A673 (cell line): ENCODE measurements at places on chromosomes 16 and 17. TPM values are rescaled to one million over a fixed set of nuclear protein-coding genes. Genes with fewer than 3 reads are reported as not detected.

The DHRS7B gene
- 19.0 and 23.4 TPM in 2 replicates for total RNA-seq

The OTOP3 gene
- total RNA-seq, result not detected in 2 replicates

The ABCA6 gene
- total RNA-seq, result 2.1 and 3.5 TPM in 2 replicates

The FAM20A gene
- not detected in 2 replicates for total RNA-seq

GRCh38 chr17:61325382-61326073, 74.1 kb upstream of the TBX2 start:
- DNase-seq, result peak; percentile 67

GRCh38 chr17:9645851-9646545, 681 bp downstream of the USP43 start:
- DNase-seq, result no peak

DNA sequence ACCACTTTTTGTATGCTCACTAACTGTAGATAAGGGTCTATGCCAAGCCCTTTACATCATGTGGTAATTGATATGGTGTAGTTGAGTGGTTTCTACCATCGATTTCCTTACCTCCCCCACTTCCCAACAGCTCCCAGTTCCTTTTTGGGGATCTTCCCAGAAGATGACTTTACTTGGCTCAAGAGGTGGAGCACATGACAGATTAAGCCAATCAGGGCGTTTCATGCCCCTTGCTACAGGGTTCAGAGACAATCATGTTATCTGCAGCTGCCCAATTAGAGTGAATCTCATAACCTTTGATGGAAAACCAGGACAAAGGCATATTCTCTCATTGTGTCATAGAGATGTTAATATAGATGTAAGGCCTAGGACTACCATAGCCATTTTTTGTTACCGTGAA, 16.2 kb upstream of the BMERB1 start:
- DNase-seq, result no peak

DNA sequence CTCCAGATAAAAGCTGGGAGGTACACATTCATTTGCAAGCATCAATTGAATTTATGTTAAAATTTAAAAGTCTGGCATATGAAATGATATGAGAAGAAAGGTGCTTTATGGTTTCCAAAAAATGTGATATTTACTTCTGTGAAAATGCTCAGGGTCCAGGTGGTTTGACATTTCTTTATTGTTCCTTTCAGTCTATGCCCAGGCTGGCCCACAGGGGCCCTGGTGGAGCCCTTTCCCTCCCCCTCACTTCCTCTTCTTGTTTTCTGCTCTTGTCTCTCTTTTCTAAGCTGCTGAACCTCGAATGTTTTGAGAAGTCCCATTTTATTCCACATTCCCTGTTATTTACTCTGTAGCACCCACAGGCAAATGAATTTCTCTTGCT, 127.8 kb downstream of the HS3ST3B1 start:
- DNase-seq, result no peak

GRCh38 chr17:58320570-58321323, 7.8 kb downstream of the TSPOAP1 start:
- no peak for DNase-seq
